ENCODE measurements at places on chromosomes 6 and 20.

DNA sequence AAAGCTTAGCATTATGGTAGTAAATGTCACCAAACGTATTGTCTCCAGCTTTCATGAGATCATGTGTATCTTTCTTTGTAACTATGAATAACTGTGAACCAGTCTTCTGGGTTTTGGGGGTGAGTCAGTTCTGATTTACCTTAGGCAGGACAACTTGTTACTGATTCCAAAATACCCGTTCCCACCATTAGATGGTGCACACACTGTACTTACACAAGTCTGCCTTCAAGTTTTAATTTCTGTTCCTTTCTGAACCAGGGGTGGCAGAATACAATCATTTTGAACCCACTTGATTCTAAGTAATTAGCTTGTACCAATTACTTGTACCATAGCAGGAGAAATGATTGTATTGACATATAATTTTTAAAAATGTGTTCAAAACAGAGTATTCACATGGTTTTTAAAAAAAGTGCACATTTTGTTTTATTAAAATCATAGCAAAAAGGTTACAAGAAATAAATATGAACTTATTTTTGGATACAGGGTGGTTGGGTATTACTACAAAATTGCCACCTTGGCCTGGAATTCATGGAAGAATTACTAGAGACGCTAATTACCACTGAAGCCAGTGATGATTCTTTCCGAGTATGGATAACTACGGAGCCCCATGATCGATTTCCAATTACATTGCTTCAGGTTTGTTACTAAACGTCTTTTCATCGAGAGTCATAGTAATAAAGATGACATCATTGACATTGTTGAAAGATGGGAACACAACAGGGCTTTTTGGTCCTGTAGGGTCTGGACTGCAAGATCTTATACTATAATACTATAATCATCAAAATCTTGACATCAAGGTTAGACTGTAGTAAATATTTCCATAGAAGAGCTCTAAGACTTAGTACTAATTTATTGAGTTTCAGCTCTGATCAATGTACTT, 75.2 kb upstream of the GLP1R start:
- no peak for DNase-seq

DNA sequence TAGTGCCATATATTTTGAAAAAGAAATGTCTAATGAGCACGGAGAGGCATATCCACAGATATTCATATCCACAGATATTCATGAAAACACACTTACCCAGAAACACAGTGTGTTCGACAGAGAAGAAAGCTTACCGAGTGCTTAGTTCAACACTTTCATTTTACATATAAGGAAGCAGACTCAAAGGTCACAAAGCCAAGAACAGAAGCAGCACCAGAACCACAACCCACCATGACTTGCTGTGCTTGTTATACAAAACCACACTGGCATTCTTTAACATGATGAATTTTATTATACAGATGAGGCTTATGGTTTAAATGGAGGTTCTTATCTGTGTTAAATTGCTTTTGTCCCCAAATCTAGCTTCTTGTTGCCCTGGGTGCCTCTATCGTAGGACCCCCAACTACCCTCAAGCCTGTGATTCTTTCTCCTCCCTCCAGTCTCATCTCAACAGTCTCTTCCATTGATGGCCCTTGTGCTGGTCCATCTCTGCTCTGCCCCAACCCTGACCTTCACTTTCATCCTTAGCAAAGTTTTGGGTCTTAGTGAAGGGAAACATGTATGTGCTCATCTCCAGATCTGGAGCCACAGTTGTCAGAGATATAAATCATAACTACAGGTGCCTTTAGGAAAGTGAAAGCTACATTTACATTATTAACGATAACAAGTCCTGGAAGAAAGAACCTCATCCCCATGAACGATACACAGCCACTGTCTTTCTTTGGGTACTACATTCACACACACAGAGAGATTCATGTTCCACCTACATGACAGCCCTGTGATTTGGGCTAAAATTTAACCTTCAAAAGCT, 40.0 kb downstream of the SF3B5 start:
- no peak for DNase-seq

DNA sequence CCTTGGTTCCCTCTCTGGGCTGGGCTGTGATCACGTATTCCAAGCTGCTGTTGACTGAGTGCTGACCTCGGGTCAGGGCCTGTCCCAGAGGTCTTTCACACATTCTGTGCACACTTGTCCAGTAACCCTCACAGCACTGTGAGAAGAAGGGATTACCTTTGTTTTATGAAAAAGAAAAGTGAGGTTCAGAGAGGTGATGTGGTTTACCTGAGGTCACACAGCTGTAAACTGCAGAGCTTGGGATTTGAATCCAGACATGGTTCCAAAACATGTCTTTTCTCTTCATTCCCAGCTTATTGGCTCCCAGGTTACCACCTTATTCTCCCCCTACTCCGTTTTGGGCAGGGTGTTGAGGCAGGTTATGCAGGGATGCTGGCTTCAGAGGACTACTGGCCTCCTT, 28.4 kb upstream of the CDH22 start:
- no peak for DNase-seq

DNA sequence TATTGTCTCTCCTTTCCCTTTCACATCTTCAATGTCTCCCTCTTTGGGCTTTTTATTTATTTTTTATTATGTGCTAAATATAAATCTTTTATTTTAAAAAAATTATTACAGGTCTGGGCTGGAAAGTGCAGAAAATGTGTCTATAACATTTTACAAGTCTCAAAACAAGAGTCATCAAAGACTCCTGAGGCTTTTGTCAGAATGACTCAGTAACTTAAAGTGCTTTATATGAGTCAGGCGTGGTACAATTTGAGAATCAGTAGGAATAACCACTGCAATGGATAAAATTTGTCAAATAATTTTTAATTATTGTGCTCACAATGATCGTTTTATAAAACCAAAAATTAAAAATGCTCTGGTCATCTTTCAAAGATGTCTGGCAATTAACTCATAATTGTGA, 193.9 kb downstream of the MMUT start:
- no peak for DNase-seq

GRCh38 chr20:46757754-46758678, 48.6 kb downstream of the SLC2A10 start:
- peak; percentile 88 for DNase-seq

DNA sequence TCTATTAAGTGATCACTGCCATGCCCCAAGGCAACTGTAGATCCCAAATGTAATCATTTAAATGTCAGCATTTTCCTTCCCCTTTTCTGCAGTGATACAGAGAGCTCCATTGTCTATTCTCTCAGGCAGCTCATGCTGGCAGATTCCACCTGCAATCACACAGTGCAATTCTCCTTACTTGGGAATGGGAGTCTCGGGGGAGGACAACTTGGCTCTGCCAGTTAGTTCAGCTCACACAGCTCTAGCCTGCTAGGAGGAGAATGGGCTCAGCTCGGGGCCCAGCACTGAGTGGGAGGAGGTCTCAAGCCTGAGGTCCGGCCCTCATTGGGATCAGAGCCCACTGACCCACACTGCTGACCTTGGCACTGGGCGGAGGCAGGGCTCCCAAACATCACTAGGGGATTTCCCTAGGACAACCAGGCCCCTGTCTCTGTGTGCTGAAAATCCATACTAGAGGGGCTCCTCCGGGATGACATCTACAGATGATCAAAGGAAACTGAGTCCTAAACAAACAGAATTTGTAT, 109.2 kb upstream of the ASF1A start:
- DNase-seq, result peak; percentile 36

All from NCI-H2171 (cell line).